A549 treated with dexamethasone at 1 μM for 4 hours (cell line): ENCODE measurements at places on chromosomes 16 and 17. TPM values are rescaled to one million over a fixed set of nuclear protein-coding genes. Genes with fewer than 3 reads are reported as not detected.

Gene GAS2L2
- total RNA-seq: 0.11 to 0.14 TPM (median 0.12 TPM) in 4 of 5 replicates, not detected in the other

Gene TMEM88
- 0.16 to 1.2 TPM (median 0.64 TPM) in 5 replicates for total RNA-seq

Gene AGRP
- total RNA-seq: 0.13 TPM in 1 of 5 replicates, not detected in the others

Gene MMP15
- total RNA-seq: 43.1 to 66.9 TPM (median 61.5 TPM) in 5 replicates

Gene ARL5C
- not detected in 5 replicates for total RNA-seq

Gene GDPD1
- total RNA-seq: 0.37 to 0.97 TPM (median 0.64 TPM) in 5 replicates

Gene PRAC1
- not detected in 5 replicates for total RNA-seq

Gene DPEP1
- total RNA-seq: 0.79 to 1.6 TPM (median 1.4 TPM) in 5 replicates

Gene TAT
- 0.02 to 0.06 TPM (median 0.04 TPM) in 3 of 5 replicates, not detected in the others for total RNA-seq

Gene ERN2
- total RNA-seq: not detected in 5 replicates

Gene OR1A1
- total RNA-seq: not detected in 5 replicates

Gene VMO1
- total RNA-seq: 0.81 to 1.2 TPM (median 1.0 TPM) in 5 replicates

Gene DUXB
- 0.08 to 0.16 TPM in 2 of 5 replicates, not detected in the others for total RNA-seq

Gene SAP30BP
- total RNA-seq: 121 to 138 TPM (median 123 TPM) in 5 replicates

Gene G6PC1
- 0.06 to 0.09 TPM (median 0.08 TPM) in 3 of 5 replicates, not detected in the others for total RNA-seq

Gene DHRS7B
- total RNA-seq: 19.3 to 23.7 TPM (median 20.4 TPM) in 5 replicates

Gene E4F1
- total RNA-seq: 14.1 to 26.2 TPM (median 24.4 TPM) in 5 replicates

Gene DHRS7C
- not detected in 5 replicates for total RNA-seq

Gene ALDH3A2
- 146 to 202 TPM (median 177 TPM) in 5 replicates for total RNA-seq

Gene RNF222
- total RNA-seq: not detected in 5 replicates

Gene IGF2BP1
- total RNA-seq: 49.8 to 95.2 TPM (median 92.0 TPM) in 5 replicates

Gene C17orf58
- 16.7 to 18.5 TPM (median 17.2 TPM) in 5 replicates for total RNA-seq

Gene ANKRD40CL
- total RNA-seq: not detected in 5 replicates

Gene KRT40
- not detected in 5 replicates for total RNA-seq

Gene ATP2A1
- total RNA-seq: 1.4 to 5.5 TPM (median 2.1 TPM) in 5 replicates

Gene CORO1A
- total RNA-seq: 2.0 to 3.3 TPM (median 3.0 TPM) in 5 replicates

Gene SHISA9
- 0.07 to 0.12 TPM (median 0.08 TPM) in 5 replicates for total RNA-seq

Gene OR2C1
- not detected in 5 replicates for total RNA-seq

Gene KRT24
- total RNA-seq: not detected in 5 replicates

Gene HBA2
- 0.25 to 1.0 TPM (median 0.36 TPM) in 5 replicates for total RNA-seq

Gene NPIPB9
- 1.1 to 2.2 TPM (median 1.6 TPM) in 5 replicates for total RNA-seq

Gene RAC3
- total RNA-seq: 26.3 to 41.3 TPM (median 39.9 TPM) in 5 replicates

Gene CDRT15
- total RNA-seq: not detected in 5 replicates

Gene IL17C
- not detected in 5 replicates for total RNA-seq

Gene GALR2
- total RNA-seq: 0.54 to 1.8 TPM (median 1.7 TPM) in 5 replicates
